ENCODE measurements at places on chromosomes 13 and 19. TPM values are rescaled to one million over a fixed set of nuclear protein-coding genes. Genes with fewer than 3 reads are reported as not detected.
A peak's percentile ranks its signal among the peaks of the same experiment; 100 is the strongest.

- DNase-seq = no peak
Measured at GRCh38 chr19:45163751-45164460, 3.1 kb upstream of the NKPD1 start.

GRCh38 chr13:109389456-109389855 is 396.9 kb downstream of the IRS2 start:
- no peak for DNase-seq

- peak; percentile 19 for DNase-seq
Measured at GRCh38 chr13:27770809-27771208, 21.5 kb upstream of the GSX1 start.

GRCh38 chr13:74230984-74231501 is 96.8 kb upstream of the KLF12 start:
- DNase-seq = no peak

CADM4 gene
- total RNA-seq = 0.27 TPM

- peak; percentile 58 for DNase-seq
Measured at GRCh38 chr19:47109541-47110375, 3.8 kb downstream of the ZC3H4 start.

MUC16 gene
- total RNA-seq = not detected

DNA sequence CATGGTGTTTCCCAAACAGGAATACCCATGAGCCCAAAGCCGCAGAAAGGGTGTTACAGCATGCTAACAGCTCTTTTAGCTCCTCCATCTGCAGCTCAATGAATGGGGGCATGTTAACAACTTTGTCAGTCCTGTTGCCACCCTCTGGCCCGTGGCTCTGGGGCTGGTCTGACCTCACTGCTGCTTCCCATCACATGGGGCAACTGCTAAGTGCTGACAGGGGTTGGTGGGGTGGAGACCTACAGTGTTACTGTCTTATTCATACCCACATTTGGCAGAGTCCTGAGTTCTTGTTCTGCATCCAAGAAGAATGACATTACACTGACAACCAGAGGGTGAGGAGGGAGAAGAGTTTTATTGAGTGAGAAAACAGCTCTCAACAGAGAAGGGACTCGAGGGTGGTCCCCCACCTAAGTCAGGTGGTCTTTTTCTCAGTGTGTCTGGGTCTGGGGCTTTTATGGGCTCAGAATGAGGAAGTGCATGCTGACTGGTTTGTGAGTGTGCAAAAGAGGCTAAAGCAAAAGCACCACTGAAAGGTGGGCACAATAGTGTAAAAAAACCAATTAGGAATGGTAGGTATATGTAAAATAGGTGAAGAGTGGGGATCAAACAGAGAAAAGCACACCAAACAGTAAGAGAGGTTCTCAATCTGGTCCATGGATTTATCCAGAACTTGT is 1952.0 kb upstream of the PCDH20 start:
- no peak for DNase-seq

DNA sequence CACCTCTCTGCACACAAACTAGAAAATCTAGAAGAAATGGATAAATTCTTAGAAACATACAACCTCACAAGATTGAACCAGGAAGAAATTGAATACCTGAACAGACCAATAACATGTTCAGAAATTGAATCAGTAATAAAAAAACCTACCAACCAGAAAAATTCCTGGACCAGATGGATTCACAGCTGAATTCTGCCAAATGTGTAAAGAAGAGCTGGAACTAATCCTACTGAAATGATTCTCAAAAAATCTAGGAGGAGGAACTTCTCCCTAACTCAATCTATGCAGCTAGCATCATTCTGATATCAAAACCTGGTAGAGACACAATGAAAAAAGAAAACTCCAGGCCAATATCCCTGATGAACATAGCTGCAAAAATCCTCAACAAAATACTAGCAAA is 166.7 kb downstream of the RGCC start:
- no peak for DNase-seq

DNA sequence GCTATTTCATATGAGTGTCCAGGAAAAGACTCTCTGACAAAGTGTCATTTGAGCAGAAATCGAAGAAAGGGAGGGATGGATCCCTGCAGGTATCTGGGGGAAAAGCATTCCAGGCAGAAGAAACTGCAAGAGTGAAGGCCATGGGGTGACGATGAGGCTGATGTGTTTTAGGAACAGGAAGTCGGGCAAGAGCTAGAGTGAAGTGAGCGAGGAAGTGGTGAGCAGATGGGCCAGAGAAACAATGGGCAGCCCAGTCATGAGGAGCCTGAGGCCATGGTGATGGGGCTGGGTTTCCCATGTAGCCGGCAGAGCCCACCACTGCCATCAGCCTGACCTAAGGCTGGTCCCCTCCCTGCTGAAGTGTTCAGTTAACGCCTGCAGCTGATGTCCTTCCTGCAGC is 150.2 kb downstream of the TNFSF13B start:
- DNase-seq = no peak

- peak; percentile 64 for DNase-seq
Measured at GRCh38 chr19:3275583-3276340, 51.3 kb downstream of the CELF5 start.

GRCh38 chr19:39919976-39920375 is 14.5 kb downstream of the FCGBP start:
- DNase-seq = no peak

- DNase-seq = peak; percentile 61
Measured at GRCh38 chr13:99307648-99308339, 595 bp upstream of the GPR183 start.

DNA sequence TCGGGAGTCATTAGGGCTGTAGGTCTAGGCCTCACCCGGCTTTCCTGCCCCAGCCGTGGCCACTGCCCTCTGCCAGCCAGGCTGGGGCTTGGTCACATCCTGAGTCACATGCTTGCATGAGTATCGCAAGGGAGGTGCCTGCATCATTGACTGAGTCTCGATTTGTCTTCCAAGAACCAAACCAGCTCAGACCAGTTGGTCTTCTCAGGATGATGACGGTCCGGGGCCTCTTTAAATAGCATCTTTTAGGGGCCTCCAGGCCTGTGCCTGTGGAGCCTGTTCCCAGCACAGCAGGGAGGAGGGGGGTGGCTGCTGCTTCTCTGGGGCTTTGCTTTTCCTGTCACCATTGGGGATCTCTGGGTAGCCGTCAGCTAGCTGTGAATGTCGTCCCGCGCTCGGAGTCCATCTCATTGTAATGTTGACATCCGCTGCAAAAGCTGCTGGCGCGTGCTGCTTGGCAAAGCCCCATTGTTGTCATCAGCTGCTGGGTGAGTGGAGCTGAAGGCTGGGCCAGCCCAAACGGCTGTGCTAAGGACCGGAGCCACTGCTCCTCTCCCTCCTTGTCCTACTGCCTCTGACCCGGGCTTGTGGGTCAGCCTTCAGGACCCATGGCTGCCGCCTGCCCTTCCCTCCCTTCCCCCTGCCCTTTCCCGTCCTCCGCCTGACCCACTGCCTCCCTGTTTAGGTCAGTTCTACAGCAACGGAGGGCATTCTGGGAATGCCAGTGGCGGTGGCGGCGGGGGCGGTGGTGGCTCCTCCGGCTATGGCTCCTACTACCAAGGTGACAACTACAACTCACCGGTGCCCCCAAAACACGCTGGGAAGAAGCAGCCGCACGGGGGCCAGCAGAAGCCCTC is 14.3 kb upstream of the QTRT1 start:
- DNase-seq = peak; percentile 85

DNA sequence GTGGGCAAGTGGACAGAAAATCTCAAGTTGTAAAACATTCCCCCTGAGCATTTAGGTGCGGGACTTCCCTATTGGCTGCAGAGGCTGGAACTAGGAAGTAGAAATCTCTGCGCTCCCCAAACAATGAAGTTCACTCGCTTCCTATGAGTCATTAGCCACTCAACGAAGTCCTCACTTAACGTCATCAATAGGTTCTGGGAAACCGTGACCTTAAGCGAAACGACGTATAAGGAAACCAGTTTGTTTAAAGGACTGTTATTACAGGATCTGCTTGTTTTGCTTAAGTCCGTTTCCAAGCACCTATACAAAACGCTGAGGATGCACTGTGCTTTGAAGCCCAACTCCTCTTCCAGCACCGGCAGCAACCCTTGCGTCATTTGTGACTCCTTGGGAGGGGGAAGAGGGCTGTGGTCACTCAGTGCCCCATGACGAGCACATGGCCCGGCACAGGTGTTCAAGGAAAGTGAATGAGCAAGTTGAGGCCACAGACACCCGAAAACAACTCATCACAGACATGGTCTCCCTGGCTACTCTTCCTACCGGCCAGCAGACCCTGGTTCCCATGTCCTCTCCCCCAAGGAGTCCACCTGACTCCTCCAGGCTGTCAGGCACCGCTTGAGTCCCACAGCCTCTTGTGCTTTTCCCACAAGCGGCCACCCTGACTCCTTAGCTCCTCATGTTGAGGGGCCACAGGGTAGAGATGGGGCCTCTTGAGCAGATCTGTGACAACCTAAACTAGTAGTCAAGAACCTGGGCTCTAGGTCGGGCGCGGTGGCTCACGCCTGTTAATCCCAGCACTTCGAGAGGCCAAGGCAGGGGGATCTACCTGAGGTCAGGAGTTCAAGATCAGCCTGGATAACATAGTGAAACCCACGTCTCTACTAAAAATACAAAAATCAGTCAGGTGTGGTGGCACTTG is 4.8 kb downstream of the RPS16 start:
- DNase-seq = peak; percentile 86

DNA sequence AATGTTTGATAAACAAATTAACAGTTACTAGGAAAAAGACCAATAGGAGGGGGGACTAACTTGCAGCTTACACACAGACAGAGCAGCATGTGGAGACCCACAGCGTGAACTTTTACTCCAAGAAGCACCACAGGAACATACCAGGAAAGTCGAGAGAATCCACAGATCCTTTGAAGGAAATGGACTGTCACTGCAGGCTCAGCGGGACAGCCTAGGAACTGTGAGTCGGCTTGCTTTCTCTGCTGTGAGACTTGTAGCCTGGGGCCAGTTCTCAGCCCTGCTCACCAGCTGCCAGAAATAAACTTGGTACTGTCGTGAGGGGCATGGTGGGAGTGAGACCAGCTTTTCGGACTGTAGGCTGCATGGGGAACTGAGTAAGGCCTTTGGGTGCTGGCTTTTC is 1211.5 kb downstream of the PCDH17 start:
- no peak for DNase-seq

NECTIN2 gene
- total RNA-seq = 22.1 TPM

DNA sequence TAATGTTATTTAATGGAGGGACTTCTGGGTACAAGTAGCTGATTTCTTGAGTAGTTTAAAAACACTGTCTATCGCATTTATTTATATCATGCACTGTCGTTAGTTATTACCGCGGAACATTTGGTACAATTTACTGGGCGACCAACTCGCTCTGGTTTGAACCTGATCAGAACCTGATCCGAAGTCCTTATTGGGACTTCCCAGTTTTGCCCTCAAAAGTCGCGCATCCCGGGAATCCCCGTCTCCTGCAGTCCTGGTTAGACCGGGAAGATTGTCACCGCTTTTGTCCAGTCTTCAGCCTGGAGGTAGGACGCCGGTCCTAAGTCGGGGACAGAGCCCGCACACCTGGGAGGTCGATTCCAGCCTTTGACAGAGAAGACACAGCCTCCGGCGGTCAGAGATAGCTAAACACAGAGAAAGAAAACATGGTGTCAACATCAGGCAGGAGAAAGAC is 694 bp downstream of the CLN5 start:
- peak; percentile 37 for DNase-seq

DNA sequence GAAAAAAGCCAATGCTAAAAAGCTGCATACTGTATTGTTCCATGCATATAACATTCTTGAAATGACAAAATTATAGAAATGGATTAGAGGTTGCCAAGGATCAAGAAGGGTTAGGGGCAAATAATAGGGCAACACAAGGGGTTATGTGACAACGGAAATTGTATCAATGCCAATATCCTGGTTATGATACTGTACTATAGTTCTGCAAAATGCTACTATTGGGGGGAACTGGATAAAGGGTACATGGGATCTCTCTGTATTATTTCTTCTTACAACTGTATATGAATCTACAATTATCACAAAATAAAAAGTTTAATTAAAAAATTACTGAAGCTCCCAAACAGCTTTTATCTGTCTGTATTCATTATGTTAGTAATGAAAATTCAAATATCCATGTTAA is 31.9 kb downstream of the LNX2 start:
- DNase-seq = no peak

DNA sequence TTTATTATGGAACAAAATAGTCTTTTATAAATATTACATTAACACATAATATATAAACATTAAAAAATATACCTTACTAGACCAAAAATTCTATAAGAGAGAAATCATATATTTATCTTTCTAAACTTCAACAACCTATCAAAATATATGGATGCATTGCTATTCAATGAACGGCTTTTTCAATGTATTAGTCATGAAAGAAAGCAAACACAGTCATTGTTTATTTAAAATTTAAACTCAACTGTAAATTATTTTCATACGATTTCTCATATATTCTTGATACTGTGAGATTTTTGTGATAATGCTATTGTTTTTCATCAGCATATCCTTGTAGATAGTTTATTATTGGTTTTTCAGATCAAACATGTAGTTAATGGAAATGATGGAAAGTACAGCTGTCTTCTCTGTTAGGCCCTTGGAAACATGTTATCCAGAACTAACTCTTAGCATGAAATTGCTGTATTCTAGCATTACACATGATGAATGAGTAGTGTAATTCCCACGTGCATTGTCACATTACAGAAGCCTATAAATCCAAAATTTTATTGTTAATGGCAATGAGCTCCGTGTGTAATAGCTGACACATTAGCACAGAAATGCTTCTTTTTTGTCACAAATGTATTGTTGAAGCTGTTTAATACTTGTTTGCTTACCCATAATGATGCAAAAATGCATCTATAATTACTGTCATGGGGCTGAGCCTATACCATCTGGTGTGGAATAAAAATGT is 1639.9 kb downstream of the SLITRK5 start:
- no peak for DNase-seq

GRCh38 chr13:85816413-85816812 is 17.2 kb upstream of the SLITRK6 start:
- DNase-seq = no peak

SLC25A15 gene
- total RNA-seq = 11.7 TPM

DNA sequence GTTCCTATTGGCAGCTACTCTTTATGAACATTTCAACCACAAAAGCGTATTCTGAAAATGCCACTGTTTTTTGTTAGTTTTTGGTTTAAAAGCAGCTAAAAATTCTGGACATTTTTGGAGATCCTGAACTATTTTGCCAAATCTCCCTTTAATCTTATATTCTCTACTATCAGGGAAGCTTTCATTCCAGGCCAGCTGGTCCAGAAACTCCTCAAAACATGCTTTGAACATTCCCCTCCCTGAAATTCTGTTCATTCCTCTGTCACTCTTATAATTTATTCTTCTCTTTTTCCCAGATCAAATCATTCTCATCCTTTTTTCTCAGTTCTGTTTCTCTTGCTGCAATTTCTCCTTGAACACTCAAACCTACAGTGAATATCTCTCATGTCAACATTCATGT is 790.9 kb upstream of the ARGLU1 start:
- DNase-seq = no peak
